ENCODE measurements at places on chromosomes 5 and 9. TPM values are rescaled to one million over a fixed set of nuclear protein-coding genes. Genes with fewer than 3 reads are reported as not detected.

DNA sequence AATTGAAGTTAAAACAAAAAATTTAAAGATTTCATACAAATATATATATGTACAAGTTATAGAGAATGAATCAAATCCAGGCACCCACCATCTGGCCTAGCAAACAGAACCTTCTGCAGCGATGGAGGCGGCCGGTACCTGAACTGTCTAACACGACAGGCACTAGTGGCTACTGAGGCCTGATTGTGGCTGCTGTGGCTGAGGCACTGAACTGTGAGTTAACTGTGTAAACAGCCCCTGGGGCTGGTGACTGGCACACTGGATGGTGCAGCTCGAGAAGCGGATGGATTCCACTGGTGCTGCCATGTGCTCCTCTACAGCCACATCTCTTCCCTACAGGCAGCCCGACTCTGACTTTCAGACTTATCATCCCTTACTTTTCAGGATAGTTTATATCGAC is 82.4 kb downstream of the RAPGEF1 start:
- no peak for DNase-seq

The GRM6 gene
- 0.37 TPM for polyA plus RNA-seq

GRCh38 chr5:178561746-178562264 is 28.4 kb downstream of the COL23A1 start:
- DNase-seq, result no peak

The SEC24A gene
- 21.1 TPM for polyA plus RNA-seq

- no peak for DNase-seq
These were observed 14.3 kb upstream of the ZBTB43 start for GRCh38 chr9:126790561-126790960.

The SAPCD2 gene
- 10.0 TPM for polyA plus RNA-seq

DNA sequence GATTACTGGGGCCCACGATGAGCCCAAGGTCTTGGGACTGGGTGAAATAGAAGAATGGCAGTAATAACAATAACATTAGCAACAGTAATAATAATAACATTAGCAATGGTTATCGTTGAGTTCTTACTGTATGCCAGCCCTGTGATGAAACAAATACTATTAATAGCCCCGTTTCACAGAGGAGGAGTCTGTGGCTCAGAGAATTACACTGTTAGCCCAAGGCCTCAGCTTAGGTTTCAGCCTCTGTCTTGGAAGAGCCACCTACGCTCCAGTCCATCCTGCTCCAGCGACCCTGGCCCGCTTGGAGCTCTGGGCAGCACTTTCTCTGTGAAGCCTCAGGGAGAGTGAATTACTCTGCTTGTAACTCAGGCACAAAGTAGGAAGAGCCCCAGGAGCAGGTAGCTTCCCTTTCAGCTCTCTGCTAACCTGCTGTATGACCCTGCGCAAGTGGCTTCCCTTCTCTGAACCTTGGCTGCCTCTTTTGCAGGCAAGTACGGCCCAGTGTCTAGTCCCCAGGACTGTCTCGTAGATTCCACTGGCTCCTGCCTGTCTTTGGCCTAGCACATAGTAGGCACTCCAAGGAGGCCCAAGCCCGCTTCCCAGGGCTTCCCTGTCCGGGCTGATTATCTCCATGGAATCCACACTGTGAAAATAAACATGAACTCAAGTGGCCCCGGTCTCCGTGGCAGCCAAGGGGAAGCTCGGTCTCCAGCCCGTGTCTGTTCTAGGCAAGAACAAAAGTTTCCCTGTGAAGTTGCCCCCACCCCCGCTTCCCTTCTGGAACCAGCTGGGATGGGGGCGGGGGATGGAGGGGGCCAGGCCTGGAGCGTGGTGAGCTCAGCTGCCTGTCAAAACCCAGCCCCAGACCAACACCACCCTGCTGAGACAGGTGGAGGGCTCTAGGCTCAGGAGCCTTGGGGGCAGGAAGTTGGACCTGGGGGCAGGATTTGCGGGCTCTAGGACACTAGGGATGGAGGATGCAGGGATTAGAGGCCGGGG is 26.2 kb upstream of the LMX1B start:
- peak; percentile 19 for DNase-seq

The TERT gene
- polyA plus RNA-seq, result 0.56 TPM

DNA sequence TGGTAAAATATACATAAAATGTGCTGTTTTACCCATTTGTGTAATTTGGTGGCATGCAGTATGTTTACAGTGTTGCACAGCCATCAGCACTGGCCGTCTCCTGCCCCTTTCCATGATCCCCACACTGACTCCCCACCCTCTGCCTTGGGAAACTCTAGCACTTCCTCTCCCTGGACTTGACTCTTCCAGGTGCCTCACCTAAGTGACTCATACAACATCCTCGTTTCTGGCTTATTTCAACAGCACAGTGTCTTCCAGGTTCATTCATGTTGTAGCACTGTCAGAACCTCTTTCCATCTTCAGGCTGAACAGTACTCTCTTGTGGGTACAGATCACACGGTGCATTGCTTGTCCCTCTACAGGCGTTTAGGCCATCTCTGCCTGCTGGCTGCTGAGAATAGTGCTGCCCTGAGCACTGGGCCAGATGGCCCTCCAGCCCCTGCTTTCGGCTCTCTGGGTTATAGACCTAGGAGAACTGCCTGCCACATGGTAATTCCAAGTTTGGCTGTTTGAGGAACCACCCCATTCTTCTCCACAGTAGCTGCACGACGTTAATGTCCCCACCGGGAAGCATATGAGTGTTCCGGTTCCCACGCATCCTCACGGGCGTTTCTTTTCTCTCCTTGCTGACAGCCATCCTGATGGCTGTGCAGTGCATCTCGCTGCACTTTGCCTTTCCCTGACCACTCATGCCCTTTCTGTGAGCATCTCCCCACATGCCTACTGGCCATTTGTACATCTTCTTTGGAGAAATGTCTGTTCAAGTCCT is 211.8 kb downstream of the FANCC start:
- no peak for DNase-seq

GRCh38 chr9:106228861-106229260 is 534.5 kb downstream of the TMEM38B start:
- DNase-seq, result no peak

The TMCO6 gene
- 23.1 TPM for polyA plus RNA-seq

GRCh38 chr5:31786090-31786631 is 147.2 kb downstream of the PDZD2 start:
- no peak for DNase-seq
